ENCODE measurements at places on chromosomes 5 and 9. TPM values are rescaled to one million over a fixed set of nuclear protein-coding genes. Genes with fewer than 3 reads are reported as not detected.
A peak's percentile ranks its signal among the peaks of the same experiment; 100 is the strongest.

GRCh38 chr9:137317021-137317717 is 15.1 kb upstream of the NRARP start:
- H3K27ac ChIP-seq = no peak overlapping the region
- no peak overlapping the region for H3K4me3 ChIP-seq

DNA sequence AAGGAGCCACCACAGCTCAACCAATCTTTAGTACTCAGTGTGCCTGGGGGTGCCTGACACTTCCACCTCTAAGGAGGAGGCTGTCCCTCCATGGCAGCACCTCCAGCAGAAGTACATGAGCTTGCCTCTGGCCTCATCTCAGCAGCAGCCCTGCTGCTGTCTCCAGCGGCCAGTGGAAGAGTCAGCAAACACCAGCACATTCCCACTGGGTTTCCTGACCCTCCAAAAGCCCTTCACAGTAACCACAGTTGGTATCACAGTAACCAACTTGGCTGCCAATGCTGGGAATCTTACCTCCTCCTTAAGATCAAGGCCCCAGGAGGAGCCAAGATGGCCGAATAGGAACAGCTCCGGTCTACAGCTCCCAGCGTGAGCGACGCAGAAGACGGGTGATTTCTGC is 29.4 kb downstream of the FSTL4 start:
- DNase-seq = no peak
- H3K36me3 ChIP-seq = no peaks in the 10 kb centered on the region
- H3K27ac ChIP-seq = no peak overlapping the region
- H3K4me1 ChIP-seq = no peaks in the 10 kb centered on the region

DNA sequence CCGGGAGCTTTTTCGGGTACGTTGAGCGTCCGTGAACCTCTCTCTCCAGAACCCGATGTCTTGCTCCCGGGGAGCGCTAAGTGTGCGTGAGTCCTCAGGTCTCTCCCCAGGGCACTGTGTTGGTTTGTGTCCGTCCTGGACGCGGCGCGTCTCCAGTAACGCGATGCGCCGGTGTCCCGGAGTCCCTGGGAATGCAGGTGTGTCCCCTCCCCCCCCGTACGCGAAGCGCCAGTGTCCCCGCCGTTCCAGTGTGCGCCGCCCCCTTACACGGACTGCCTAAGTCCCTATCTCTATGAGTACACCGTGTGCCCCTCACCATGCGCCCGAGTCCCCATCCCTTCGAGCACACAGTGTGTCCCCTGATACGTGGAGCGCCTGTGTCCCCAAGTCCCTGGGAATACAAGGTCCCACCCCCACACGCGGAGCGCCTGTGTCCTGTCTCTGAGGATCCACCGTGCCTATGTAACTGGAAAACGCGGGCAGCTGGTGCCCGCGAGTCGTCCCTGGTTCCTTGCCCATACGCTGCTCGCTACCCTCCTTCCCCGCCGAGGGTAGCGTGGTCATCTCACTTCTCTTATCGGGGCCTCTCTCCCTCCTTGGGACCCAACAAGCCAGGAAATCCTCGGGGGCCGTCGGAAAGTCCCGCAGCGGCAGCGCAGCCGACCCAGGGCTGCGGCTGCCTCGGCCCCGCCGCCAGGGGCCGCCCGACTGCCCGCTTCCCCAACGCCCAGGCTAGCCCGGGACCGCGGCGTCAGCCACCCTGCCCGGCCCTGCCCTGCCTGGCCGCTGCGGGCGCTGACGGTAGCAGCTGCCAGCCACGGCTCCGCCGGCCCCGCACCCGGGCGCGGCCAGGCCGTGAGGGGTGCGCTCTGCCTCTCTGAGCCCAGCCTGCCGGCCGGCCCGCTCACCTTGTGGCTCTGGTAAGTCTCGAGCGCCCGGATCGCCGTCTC is 709 bp downstream of the ELL2 start:
- DNase-seq = peak; percentile 94
- peaks cover 5% of the 10 kb centered on the region for H3K36me3 ChIP-seq
- peak overlapping the region; percentile 96 for H3K27ac ChIP-seq
- H3K4me3 ChIP-seq = peak overlapping the region; percentile 94
- peaks cover 37% of the 10 kb centered on the region for H3K4me1 ChIP-seq

DNA sequence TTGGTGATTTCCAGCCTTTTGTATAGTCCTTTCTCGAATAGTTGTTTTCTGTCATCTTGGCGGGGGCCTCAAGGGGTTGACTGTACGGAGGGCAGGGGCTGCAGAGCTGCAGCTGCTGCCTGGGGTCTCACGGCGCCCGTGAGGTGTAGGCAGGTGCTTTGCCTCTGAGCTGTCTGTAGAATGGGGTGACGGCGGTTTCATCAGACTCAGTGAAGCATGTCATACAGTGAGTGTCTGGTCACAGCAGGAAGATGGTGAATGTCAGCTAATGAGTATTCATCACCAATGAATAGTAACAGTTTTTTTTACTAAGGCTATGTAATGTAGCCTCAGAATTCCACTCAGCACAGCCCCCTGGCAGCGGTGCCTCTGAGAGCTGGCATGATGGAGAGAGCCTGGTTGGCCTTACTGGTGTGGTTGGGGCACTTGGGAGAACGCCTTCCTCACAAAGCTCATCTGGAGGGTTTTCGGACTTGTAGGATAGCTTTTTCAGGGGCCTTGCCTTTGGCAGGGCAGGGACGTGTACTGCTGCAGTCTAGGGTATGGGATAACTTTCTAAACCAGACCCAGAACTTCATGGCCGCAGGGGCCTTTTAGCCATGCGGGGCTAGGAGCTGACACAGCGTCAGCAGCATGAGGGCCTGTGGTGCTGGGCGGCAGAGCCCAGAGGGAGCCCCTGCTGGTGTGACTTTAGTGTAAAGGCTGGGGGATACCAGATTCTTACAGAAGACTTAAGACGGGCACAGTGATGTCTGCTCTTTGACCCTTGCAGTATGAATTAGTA is 15.0 kb downstream of the TENT4A start:
- H3K4me1 ChIP-seq = peaks cover 29% of the 10 kb centered on the region
- H3K27ac ChIP-seq = no peak overlapping the region
- DNase-seq = no peak
- no peaks in the 10 kb centered on the region for H3K27me3 ChIP-seq
- H3K4me3 ChIP-seq = no peak overlapping the region

- no peaks in the 10 kb centered on the region for H3K27me3 ChIP-seq
- peak; percentile 95 for DNase-seq
- H3K4me1 ChIP-seq = peaks cover 8% of the 10 kb centered on the region
- peak overlapping the region; percentile 40 for H3K27ac ChIP-seq
These were observed 858 bp downstream of the NCS1 start for GRCh38 chr9:130172858-130173665.

Gene TAF1L
- total RNA-seq = not detected

Gene SLCO6A1
- total RNA-seq = not detected

Gene STPG3
- 0.36 TPM for total RNA-seq

Gene S1PR3
- 3.3 TPM for total RNA-seq

Gene ANXA2R
- 3.5 TPM for total RNA-seq

Gene SAXO1
- total RNA-seq = under 0.01 TPM

All from osteoblast (primary cell).